ENCODE measurements at places on chromosomes 4 and X.

DNA sequence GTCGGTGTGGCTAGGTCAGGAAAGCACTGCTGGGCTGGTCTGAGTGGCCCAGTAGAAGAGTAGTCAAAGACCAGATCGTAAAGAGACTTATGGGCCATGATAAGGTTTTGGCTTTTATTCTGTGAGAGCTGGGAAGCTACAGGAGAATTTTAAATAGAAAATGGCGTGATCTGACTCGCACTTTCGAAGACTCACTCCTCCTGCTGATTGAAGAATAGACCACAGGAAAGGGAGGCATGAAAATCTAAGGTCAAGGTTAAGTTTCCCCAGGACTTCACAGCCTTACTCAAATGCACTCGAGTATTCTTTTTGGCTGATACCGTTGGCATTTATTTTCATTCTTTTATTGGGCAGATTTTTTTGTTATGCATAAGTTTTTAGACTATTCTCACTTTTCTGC lies 231.4 kb upstream of the ANKRD50 start:
- DNase-seq, result no peak

DNA sequence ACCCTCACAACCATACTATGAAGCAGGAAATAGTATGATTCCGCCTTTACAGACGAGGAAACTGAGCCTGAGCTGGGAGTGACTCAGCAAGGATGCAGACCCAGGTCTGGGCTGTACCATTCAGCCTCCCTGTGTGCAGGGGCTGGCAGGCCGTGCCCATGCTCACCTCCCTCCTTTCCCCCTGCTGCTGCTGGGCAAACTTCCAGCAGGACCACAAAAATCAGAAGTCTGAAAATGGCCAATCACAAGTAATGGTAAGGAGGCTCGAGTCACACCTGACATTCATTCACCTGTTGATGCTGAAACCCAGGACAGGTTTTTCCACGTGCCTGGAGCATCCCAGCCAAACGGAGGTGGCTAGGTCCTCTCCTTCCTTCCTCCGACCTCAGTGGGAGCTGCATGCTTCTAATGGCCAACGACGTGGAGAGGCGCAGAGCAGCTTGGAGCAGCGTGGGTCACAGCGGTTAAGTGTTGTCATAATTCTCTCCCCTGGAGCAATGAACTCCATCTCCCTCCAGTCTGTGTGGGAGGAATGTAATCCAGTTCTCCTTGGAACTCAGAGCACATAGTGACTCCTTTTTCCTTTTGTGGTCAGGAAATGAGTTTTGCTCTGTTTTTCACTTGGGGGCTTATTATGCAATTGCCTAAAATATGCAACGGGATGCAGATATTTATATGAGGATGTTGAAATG lies 371.7 kb downstream of the BCOR start:
- DNase-seq, result no peak

GRCh38 chrX:130204647-130205046 lies 32.9 kb downstream of the RAB33A start:
- no peak for DNase-seq

DNA sequence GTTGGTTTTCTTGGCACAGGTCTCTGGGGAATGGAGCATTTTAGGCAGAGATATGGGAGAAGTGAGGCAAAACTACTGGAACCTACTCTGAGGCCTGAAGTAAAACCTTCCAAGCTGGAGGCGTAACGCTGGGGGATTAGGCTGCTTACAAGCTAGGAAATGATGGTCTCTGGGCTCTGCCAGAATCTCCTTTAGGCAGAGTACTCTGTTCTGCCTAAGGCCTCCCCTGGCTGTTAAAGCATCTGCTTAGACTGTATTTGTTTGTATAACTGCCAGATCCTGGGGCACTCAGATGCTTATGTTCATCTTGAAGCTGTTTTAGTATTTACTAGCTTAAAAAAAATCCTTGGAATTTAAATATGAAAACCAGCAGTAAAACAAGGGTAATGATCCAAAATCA lies 822.2 kb downstream of the RPA4 start:
- no peak for DNase-seq

- DNase-seq, result no peak
Measured at GRCh38 chr4:73676861-73677323, 56.7 kb upstream of the RASSF6 start.

GRCh38 chr4:153547520-153547919 lies 81.4 kb downstream of the TMEM131L start:
- DNase-seq, result no peak

- no peak for DNase-seq
Measured at GRCh38 chrX:40402831-40403533, 177.8 kb upstream of the ATP6AP2 start.

DNA sequence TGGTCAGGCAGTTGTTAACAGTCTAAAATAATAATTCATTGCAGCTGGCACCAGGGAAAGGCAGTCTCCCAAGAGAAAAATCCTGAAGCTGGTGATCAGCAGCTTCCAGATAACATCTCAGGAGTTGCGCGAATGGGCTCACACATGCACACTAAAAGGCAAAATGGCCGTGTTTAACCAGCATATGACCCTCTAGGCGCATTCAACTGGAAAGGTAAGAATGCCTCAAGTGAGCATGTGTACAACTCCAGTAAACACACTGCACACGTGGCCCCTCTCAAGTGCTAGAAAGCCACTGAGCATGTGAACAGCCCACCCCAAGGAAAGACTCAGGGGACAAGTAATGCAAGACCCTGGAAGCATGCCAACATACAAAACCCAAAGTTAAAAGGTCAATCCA lies 33.1 kb downstream of the STPG2 start:
- DNase-seq, result no peak

DNA sequence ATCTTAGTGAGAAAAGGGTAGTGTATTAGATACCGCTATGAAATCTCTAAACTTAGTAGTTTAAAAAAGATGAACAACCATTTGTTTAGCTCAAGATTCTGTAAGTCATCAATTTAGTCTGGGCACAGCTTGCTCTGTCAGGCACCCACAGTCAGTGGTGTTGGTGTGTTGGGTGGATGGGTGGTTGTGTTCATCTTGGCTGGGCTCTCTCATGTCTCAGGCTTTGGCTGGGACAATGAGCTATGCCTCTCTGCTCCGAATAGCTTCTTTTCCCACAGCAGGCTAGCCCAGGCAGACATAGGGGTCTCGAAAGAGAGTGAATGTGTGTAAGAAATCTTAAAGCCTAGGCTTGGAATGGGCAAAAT lies 127.0 kb upstream of the GATB start:
- DNase-seq, result no peak

DNA sequence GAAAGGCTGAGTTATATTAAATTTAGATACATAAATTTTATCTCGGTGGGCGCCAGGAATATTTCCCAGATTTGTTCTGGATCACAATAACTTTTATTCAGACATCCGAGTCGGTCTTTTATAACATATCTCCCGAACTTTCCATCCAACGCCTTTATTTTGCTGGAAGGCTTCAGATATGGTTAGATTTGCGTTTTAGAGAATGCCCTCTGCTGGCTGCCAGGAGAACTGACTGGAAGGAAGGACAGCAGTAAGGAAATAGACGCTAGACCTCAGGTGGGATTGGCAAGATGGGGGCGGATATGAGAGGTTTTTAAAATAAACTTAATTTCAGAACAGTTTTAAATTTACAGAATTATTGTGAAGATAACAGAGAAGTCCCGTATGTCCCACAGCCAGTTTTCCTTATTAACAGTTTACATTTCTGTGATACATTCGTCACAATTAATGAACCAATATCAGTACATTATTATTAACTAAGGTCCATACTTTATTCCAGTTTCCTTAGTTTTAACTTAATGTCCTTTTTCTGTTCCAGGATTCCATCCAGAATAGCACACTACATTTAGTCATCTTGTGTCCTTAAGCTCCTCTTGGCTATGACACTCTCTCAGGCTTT lies 4.6 kb upstream of the KANTR start:
- DNase-seq, result peak; percentile 37

DNA sequence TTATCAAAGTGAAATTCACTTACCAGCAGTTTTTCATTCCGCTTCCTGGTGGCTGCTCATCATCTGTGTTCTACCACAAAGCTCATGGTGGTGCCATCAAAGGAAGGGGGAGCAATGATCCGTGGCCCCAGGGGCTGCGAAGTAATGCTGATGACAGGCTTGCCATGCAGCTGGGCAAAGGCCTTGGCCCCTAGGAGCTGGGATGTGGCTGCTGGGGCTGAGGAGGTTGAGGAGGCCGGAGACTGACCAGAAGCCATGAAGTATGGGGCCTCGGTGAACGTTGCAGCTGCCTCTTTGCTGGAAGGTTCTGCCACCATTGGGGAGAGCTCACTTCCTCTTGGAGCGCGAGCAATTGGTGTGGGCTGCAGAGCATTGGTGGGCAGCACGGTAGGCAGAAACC lies 8.4 kb downstream of the C4orf54 start:
- no peak for DNase-seq

- no peak for DNase-seq
Measured at GRCh38 chr4:72312032-72312650, 256.9 kb downstream of the ADAMTS3 start.

DNA sequence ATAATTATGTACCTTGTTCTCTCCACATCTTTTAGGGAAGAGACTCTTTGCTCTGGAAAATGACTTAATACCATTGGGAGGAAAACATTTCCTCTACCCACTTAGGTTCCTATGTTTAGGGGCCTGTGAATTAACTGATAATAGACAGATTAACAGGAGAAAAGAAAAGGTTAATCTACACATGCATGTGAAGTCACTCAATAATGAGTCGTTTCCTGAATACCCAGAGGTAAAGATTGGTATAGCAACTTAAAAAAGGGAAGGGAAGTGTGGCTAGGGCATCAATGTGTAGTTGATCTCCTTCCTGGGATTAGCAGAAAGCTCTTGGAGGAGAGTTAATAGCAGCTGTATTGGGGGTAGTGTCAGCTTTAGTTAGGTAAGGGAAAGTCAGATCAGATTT lies 419.5 kb upstream of the ATOH1 start:
- DNase-seq, result no peak

GRCh38 chr4:168502861-168503260 lies 6.0 kb downstream of the PALLD start:
- DNase-seq, result no peak

DNA sequence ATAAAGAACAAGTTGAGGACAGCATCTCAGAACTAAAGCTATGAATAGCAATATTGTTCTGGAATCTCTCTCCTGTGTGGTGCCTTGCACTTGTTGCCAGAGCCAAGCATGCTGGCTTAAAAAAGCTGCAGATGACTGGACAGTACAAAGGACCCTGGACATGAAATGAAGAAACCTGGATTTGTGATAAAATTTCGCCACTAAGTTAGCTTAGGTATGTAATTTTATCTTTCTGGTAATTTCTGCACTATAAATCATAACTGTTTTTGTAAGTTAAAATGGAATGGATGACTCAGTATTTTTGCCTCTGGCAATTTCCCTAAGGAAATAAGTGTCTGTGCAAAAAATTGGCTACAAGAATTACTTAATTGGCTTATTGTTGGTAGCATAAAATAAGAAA lies 317.2 kb downstream of the CAMK2D start:
- no peak for DNase-seq

DNA sequence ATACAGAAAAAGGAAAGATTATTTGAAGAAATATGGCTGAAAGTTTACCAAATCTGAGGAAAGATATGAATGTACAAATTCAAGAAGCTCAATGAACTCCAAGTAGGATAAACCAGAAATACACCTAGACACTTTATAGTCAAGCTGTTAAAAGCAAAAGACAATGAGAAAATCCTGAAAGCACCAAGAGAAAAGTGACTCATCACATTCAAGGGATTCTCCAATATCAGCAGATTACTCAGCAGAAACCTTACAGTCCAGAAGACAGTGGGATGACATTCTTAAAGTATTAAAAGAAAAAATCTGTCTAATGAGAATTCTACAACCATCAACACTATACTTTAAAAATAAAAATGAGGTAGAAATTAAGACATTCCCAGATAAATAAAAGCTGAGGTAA lies 223.8 kb upstream of the ZCCHC13 start:
- DNase-seq, result no peak

- no peak for DNase-seq
Measured at GRCh38 chr4:134883831-134884449, 682.4 kb upstream of the PABPC4L start.

- DNase-seq, result no peak
Measured at GRCh38 chrX:38824176-38824575, 22.9 kb downstream of the MID1IP1 start.

GRCh38 chrX:121254336-121254735 lies 206.9 kb downstream of the GLUD2 start:
- no peak for DNase-seq

DNA sequence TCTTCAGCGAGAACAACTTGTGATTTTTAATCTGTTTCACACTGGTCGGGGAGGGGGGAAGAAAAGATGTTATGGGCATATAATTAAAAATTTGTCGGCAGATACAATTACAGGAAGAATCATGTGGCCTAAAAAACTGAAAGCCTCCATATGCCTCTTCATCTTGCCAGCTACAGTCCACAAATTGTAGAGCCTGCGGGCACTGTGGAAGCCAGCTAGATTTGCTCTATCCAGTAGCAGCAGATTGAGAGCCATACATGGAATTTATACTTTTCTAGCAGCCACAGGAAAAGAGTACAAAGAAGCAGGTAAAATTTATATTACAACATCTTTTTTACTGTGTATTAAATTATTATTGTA lies 147.3 kb downstream of the TBL1X start:
- DNase-seq, result no peak

GRCh38 chrX:17670874-17671273 lies 66.4 kb upstream of the SCML1 start:
- no peak for DNase-seq

DNA sequence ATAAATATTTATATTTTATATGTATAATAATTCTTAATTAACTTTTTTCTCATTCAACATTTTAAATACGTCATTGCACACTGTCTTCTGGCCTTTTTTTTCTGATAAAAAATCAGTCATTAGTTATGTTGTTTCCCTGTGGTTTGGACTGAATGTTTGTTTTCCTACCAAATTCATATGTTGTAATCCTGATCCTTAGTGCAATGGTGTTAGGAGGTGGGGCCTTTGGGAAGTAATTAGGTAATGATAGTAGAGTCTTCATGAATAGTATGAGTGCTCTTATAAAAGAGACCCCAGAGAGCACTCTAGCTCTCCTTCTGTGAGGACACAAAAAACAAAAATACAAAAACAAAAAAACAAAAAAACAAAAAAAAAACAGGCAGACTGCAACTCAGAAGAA lies 117.2 kb downstream of the GASK1B start:
- DNase-seq, result no peak

GRCh38 chr4:84325625-84326024 lies 173.5 kb downstream of the NKX6-1 start:
- DNase-seq, result no peak

DNA sequence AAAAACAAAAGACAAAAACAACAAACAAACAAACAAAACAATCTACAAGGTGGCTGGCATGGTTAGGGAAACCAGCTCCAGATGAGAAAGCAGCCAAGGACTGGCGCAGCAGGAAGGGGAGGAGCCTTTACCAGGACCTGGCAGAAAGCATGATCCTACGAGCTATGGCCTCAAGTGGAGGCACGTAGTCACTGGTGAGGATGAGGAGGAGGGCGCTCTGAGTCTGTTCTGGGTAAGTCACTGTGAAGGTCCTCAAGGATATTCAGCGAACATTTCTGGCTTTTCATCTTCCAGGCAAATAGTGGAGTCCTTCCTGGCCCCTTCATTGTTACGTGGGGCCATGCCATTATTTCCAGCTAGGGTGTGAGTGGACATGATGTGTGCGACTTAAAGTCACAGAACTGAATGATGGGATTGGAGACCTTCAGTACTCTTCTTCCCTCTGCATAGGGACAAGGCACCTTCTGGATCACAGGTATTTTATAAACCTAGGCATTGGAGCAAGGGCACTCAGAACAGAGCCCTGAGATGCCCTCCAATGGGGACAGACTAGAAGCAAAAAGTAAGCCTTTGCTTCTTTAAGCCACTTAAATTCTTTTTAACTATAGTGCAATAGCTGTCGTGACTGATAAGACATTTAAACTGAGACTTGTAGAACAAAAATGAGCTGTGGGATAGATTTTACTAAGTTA lies 771.3 kb downstream of the RAB28 start:
- DNase-seq, result no peak

GRCh38 chr4:144611850-144612249 lies 34.1 kb upstream of the HHIP start:
- DNase-seq, result no peak
